ENCODE measurements at places on chromosomes 16 and 17.

DNA sequence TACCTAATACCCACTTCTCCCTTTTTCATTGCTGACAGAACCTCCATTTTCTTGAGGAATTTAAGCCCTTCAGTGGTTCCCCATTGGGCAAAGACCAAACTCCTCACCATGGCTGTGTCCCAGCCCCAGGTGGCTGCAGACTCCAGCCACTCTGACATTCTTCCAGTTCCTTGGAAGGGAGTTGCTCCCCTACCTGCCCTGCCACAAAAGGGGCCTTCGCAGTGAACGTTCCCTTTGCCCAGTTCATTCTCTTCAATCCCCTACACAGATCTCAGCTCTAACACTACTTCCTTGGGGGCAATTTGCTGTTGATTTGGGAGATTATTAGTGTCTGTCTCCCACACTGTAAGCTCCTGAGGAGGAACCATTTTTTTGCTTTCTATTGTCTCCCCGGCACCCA lies 3.2 kb upstream of the AKTIP start:
- DNase-seq: no peak

- DNase-seq: no peak
Observed at GRCh38 chr17:5135726-5136579, 20.1 kb downstream of the USP6 start.

DNA sequence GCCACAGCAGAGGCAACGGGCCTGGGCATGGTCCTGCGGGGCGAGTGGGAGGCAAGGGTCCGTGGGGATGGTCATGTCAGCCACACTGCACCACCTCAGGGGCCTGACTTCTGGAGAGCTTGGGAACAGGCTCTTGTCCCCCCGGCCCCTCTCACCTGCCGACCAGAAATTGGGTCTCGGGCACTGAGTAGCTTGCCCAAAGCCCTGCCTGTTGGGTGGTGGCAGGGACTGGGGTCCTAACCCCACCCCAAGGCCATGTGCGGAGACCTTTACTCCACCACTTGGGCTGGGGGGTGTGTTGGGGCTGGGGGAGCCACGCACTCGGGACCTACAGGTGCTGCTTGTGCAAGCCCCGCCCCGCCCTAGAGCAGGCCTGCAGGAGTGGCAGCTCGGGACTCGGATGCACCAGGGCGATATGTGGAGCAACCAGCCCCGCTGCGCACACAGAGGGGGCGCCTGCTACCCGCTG lies 24.2 kb upstream of the CHMP6 start:
- no peak for DNase-seq

GRCh38 chr16:88283596-88283995 lies 99.2 kb upstream of the ZNF469 start:
- no peak for DNase-seq

- DNase-seq: no peak
Observed at GRCh38 chr16:49312389-49312985, 30.8 kb upstream of the CBLN1 start.

DNA sequence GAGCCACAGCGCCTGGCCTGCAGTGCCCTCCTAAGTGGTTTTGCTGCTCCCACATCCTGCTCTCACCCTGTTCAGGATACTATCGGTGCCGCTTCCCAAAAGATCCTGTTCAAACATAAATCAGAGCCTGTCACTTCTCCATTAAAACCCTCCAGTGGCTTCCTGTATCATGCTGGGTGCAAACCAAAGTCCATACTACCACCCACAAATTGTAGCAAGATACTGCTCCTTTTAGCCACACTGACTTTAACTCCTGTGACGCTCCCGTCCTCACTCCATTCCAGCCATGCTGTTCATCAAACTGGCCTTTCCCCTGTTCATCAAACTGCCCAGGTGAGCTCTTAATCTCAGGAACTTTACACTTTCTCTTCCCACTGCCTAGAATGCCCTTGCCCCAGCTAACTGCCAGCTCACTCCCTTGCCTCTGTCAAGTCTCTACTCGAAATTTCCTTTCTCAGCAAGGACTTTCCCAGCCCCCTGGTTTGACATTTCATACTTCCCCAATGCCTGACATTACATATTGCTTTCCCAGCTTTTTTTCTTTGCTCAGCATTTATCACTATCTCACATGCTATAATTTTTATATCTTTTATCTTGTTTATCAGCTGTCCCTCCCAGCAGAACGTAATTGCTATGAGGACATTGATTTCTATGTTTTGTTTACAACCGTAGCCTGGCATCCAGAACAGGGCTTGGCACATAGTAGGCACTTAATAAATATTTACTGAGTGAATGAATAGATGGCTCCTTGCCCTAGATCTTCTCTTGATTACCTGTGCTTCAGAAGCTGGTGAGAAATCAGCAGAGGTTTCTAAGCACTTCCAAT lies 44.3 kb upstream of the SMURF2 start:
- no peak for DNase-seq

DNA sequence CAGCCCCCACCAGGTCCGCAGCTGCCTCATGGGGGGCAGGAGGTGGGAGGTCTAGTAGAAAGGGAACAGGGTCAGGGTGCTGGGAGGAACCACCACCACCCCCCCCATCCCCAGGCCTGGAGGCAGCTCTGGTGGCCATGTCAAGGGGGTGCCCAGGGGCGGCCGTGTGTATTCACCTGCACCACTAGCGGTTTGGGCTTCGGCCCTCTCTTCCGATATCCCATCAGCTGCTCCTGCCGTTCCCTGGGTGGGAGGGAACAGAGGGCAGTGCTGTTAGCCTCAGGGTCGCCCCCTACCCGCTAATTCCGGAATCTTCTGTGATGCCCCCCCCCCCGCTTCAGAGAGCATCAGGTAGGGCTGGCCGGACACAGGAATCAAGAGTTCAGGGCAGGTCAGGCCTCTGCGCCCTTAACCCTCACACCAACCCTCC lies 3.8 kb downstream of the CBX4 start:
- DNase-seq: no peak

- no peak for DNase-seq
Observed at GRCh38 chr16:20866145-20866772, 33.9 kb downstream of the DCUN1D3 start.

- no peak for DNase-seq
Observed at GRCh38 chr17:22272363-22273146, 580.2 kb downstream of the KCNJ18 start.

GRCh38 chr17:38322156-38322779 lies 21.5 kb downstream of the GPR179 start:
- DNase-seq: no peak

DNA sequence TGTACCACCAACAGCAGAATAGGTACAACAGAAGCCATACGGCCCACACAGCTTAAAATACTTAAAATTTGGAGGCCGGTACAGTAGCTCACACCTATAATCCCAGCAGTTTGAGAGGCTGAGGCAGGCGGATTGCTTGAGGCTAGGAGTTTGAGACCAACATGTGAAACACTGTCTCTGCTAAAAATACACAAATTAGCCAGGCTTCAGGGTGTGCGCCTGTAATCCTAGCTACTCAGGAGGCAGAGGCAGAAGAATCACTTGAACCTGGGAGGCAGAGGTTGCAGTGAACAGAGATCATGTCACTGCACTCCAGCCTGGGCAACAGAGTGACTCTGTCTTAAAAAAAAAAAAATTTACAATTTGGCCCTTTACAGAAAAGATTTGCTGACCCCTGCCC lies 17.0 kb downstream of the GFOD2 start:
- no peak for DNase-seq

GRCh38 chr17:1559047-1560043 lies 3.2 kb downstream of the PITPNA start:
- no peak for DNase-seq

GRCh38 chr16:191831-192230 lies 11.6 kb downstream of the HBQ1 start:
- DNase-seq: no peak

- no peak for DNase-seq
Observed at GRCh38 chr17:36942019-36942599, 4.8 kb downstream of the LHX1 start.

DNA sequence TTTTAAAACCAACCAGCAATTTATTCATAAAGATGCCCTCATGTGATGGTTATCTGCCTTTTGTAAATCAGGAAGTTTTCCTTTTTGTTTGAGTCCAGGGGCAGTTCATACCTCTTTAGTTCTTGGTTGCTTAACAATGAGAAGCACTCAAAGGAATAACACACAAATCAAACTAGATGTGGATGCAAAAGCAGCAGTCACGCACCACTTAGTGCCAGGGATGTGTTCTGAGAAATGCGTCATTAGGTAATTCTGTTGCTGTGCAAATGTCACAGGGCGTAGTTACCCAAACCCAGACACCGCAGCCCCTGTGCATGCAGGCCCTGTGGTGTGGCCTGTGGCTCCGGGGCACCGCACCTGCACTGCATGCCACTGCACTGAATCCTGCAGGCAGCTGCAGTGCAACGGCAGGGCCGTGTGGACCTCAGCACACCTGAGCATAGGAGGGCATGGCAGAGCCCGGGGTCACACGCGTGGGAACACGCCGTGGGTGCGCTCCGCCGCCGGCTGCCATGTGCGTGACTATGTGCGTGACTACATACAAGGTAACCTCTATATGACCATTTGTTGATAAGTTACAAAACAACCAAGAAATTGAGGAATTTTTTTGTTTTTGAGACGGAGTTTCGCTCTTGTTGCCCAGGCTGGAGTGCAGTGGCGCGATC lies 39.6 kb downstream of the PKD1 start:
- DNase-seq: no peak

DNA sequence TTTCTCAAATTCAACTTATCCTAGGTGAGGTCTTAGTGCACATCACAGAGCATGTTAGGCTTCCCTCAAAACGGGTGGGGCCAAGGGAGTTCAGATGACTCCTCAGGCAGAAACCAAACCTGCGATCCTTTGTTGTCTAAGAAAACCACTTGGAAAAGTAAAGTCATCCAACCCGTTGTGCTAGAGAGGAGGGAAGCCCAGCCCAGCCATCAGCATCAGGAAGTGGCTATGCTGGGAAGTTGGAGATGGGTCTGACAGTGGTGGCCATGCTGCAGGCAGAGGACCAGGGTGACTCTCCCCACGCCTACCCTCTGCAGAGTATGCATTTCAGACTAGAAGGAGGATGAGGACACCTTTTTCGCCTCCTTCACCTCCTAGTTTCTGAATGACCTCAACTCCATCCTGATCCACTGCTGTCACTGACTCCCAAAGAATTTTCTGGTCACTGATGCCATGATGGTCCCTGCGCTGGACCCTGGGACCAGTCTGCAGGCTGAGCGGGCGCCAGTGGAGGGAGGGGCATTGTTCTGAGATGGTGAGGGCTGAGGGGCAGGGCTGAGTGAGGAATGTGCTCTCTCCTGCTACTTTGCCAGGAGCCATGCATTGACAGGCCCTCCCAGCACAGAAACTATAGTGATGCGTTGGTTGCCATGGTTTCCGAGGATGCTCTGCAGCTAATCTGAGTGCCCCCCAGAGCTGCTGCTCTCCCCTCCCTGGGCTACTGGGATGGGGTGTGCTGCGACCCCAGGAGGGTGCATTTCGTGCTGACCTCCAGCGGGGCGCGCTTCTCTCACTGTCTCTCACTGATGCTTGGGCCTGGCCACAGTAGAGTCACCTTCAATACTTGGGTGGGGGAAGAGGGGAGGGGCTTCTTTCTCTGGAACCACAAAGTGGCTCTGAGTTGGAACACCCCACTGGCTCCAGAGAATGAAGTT lies 20.4 kb downstream of the ALOX12B start:
- DNase-seq: no peak

DNA sequence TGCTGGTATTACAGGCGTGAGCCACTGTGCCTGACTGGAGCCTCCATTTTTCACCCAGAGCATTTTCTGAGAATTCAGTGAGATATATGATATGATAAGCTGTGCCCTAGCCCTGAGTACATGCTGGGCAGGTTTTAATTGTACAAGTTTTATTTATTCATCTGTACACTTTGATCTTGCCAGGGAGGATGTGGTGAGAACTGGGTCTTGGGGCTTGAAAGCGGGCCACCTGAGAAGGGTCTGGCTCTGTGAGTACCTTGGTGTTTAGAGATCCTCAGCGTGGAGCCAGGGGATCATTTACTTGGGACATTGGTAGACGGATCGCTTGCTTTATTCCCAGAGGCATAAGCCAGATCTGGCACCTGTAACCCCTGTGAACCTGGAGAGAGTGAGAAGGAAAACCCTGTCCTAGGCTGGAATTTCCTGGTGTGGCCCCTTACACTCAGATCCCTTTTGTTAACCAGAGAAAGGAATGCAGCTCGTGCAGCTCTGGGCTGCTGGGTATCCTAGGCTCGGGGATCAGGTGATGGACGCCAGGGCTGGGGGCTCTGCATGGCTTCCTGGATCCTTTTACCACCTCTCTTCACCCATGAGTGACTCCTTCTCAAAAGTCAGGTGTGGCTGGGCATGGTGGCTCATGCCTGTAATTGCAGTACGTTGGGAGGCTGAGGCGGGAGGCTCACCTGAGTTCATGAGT lies 91.9 kb downstream of the ABCC1 start:
- DNase-seq: no peak

- DNase-seq: no peak
Observed at GRCh38 chr16:17917316-17918019, 419.1 kb downstream of the NPIPA8 start.

DNA sequence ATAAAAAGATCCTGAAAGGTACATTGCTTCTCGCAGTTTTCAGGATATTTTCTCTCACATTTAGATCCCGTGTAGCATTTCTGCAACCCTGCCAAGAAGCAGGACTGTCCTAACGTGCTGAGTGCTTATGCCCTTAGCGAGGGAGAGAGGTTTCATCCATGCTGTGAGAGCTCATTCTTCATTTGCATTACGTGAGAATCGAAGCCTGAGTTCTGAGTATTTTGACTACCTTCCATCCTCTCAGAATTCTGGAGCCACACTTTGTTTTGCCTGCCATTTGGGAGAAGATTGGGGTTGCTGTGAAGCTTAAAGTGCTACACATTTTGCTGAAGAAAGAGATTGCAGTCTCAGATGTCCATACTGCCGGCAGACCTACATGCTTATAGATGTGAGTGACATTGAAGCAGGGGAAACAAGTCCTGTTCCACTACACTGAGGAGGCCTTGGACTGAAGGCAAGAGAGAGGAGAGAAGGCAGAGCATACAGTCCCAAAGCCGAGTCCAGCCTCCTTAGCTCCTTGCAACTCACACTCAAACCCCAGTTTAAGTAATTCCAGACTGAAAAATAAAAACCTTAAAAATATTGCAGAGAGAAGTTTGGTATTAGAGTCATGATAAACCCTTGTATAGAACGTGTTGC lies 183.0 kb downstream of the PRKCA start:
- DNase-seq: no peak

DNA sequence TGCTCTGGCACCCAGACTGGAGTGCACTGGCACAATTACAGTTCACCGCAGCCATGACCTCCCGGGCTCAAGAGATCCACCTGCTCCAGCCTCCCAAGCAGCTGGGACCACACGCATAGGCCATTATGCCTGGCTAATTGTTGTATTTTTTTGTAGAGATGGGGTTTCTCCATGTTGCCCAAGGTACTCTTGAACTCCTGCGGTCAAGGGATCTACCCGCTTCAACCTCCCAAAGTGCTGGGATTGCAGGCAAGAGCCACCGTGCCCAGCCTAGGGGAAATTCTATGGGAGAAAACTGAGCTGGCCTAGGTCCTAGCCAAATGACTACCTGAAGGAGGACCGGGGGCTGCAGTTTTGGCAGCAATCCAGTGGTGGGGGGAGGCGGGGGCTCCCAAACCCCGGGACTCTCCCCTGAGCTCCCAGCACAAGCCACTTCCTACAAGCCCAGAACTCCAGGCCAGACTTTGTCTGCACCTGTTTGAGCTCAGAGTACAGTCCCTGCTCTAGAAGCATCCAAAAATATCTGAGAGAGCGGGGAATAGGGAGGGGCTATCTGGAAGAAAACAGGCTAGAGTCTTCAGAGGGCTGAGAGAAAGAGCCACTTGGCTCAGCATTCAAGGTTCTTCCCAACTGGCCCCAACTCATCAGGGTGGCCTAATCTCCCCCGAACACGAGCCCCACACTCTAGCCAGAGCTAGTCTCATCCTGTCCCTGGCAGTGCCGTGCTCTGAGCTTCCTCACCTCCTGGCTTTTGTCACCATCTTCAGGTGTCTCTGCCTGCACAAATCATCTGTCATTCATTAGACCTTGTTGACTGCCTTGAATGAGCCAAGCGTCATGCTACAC lies 9.1 kb downstream of the SRL start:
- DNase-seq: no peak
